Right renal cortex interstitium (tissue), 3 donors: ENCODE measurements at places on chromosomes 2 and 18. TPM values are rescaled to one million over a fixed set of nuclear protein-coding genes. Genes with fewer than 3 reads are reported as not detected.

LRATD1 gene
- polyA plus RNA-seq: 22.7 TPM

DNA sequence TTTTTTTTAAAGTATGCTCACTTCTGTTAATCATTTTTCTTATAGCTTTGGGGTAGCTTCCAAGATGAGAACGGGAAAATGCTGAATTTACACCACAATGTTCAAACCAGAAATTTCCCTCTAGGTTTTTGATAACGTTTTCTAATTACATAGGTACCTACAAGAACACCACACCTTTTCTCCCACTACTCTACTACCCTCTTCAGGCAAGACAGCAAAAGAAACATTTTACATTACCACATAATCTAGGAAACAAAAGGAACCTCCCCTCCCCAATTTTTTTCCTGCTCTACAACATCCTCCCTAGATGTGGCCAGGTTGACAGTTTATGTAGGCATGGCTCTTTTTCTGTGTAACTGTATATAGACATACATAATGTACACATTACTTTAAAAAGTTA is 32.4 kb downstream of the NDUFAF7 start:
- no peak for DNase-seq

DNA sequence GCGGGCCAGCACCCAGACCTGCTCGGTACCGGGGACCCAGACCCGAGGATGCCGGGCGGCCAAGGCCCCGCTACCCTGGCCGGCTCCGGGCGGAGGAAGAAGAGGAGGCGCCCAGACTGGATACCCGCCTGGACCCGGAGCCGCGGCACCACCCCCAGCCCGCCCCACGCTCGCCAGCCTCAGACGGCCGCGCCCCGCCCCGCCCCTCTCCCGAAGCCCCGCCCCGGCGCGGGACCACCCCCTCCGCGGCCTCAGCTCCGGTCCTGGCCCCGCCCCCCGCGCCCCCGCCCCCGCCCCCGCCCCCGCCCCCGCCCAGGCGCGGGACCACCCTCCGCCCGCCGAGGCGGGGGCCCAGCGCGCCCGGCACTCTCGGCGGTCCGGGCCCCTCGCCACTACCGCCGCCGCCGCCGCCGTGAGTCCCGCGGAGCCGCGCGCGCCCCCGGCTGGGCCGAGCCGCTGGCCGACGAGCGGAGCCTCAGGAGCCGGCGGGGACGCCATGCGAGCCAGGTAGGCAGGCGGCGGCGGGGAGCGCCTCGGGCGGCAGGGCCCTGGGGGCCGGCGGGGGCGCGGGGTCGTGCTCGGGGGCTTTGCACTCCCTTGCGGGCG is at the start of gene SH3BP4:
SH3BP4 (plus strand) TSS at position 354 of the 606 bp plus-strand sequence. CDS start 82,986 bp downstream, outside the sequence.
- no peak for DNase-seq

DNA sequence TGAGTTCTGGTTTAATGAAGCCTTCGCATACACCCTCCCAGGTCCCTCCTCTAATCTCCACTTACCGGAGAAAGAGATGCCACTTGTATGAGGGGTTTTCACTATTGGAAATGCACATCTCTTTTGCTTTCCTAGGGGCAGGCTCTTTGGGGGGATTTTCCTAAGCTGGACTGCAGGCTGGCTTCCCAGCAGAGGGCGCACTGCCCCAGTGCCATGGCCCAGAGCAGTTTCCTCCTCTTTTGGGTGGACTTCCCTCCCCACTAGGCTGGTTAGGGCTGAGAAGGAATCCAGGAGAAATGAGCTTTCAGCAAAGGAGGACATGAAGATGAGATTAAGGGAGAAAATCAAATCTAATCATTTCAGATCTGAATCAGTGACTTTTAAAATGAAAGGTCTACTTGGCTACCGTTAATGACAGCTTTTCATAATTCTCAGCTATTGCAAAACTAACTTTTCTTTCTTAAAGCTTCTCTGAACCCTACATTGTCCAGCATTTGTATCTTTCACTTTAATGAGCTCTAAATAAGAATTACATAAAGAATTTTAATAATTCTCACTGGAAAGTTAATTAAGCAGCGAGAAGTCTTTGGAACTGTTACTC is 784.1 kb upstream of the FANCL start:
- DNase-seq: no peak

DNA sequence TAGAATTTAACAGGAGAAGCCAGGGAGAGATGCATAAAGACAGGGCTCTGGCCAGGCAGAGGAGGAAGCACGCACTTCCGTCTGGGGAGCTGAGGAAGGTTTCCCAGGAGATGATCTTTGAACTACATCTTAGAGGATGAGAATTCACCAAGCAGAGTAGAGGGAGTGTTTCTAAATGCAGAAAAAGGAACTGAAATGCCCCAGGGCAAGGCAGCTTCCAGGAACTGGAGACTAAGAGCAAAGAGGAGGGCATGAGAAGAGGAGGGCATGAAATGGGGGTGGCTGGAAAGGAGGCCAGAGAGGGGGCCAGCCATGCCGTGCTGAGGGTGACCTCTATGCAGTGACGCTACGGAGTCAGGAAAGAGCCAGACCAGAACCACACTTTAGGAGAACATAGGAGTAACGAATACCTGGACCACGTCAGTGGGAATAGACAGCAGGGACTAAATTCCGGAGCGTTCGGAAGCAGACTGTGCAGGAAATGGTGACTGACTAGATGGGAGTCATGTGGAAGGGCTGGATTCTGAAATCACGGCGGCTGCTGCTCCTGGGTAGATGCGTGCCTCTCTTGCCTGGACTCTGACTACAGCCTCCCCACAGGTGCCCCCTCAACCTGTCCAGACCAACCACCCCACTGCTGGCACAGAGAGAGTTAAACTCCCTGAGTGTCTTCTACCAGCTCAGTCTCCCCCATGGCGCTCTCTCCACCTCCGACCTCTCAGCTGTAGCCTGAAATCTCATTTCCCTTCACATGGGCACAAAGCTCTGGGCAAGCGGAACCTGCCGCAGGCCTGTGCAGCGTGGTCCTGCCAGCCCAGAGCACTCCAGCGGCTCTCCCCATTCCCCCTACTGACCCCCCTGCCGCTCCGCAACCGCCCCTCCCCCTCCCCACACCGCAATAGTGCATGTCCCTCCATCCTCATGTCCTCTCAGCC is 87.0 kb upstream of the RTN4 start:
- DNase-seq: no peak

DNA sequence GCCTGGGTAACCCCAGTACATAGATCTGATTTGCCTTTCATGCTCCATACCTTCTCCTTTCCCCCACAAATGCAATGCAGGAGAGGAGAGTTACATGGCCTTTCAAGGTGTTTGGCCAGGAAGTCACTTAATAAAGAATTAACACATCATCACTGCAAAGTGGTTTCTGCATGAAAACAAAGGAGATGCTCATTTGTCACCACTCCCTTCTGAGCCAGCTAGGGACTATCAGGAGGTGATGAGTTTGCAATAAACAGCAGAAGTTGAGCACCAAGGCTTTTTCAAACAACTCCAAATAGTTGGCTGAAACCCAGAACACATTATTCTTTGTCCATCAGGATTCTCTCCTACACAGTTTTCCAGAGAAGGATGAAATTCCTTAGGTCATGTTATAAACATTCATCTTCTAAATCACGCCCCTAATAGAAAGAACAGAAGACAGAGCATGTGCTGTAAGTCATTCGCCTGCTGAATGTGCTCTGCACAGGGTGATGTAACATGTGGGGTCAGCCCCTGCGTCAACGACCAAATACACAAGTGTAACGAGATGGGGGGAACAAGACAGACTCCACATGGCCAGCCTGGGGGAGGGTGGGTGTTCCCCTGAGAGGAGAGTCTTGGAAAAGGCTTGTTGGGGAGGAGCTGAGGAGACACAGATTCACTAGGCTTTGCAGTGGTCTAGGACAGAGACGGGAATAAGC is 87.3 kb upstream of the RMDN2 start:
- no peak for DNase-seq
